ENCODE measurements at places on chromosomes 6 and 20.

- DNase-seq = no peak
Observed at GRCh38 chr6:155887421-155887820, 431.8 kb upstream of the NOX3 start.

DNA sequence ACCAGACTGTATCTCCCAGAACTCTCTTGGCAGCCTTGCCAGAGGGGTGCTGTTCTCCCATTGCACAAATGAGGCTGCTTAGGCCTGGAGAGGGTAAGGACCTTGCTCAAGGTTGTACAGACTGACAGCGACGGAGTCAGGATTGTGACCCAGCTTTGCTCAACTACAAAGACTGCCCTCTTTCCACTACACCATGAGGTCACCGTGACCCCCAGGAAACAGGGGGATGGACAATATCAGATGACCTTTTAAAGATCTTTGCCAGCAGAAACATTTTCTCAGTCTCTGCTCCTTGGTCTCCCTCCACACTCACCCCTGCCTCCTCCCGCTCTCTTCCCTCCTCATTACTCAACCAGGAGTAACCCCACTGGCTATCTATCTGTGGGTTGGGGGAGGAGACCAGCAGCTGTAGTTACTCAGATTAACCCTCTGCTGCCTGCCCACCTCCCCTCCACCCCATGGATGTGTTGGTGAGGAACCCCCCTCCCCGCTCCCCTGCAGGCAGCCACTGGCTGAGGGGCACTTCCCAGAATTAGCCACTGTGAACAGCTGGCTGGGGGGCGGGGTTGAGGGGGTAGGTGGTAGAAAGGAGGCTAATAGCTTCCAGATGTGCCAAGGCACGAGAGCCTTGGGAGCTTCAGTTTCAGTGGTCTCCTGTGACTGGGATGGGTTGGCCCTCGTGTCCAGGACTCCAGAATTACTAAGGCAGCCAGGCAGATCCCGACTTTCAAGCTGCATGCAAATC is 26.9 kb upstream of the MRPS18A start:
- no peak for DNase-seq

GRCh38 chr6:21604081-21604480 is 10.5 kb downstream of the SOX4 start:
- DNase-seq = no peak

- no peak for DNase-seq
Observed at GRCh38 chr20:34754611-34755010, 50.5 kb downstream of the TP53INP2 start.

GRCh38 chr6:3484192-3484591 is 27.3 kb upstream of the SLC22A23 start:
- no peak for DNase-seq

DNA sequence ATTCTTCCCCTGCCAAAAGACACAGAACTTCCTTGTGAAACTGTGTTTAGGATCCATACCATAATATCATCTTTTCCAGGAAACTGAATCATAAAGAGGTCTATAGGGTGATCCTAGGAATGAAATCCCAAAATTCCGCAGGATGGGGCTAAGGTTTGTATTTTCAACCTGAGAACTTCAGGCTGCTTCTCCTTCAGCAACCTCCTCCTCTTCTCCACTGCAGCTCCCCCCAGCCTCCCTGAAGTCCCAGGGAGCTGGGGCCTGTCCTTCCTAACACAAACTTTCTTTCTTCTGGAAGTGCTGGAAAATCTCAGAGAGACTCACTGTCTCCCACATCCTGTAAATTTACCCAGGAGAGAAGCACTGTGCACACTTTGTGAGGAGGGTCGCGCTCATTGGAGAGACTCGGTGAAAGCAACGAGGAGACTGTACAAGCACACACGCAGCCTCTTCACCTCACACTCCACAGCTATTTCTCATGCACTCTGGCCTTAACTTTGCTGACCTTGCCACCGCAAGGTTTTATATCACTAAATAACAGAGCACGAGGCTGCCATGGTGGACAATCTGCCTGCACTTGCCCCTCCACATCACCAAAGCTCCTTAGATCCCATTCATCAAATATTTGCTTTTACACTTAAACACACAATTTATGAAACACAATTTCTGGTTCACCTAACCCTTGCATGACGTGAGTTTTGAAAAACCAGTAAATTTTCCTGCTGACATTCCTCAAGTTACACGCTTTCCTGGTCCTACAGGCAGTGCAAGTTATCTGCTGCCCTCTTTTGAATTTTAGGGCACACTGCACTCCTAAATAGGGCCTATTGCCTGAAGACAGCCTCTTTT is 14.3 kb downstream of the ID4 start:
- no peak for DNase-seq
